NB4 (cell line): ENCODE measurements at places on chromosomes 7 and 10.

DNA sequence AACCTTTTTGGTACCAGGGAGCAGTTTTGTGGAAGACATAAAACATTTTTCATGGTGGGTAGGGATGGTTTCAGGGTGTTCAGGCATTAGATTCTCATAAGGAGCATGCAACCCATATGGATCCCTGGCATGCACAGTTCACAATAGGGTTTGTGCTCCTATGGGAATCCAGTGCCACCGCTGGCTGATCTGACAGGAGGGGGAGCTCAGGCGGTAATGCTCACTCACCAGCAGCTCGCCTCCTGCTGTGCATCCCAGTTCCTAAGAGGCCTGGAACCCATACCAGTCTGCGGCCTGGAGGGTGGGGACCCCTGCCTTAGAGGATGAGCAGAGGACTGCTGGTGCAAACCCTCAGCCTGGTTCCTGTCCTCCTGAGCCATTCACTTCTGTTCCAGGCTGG is 561.7 kb downstream of the SDK1 start:
- no peak for DNase-seq

DNA sequence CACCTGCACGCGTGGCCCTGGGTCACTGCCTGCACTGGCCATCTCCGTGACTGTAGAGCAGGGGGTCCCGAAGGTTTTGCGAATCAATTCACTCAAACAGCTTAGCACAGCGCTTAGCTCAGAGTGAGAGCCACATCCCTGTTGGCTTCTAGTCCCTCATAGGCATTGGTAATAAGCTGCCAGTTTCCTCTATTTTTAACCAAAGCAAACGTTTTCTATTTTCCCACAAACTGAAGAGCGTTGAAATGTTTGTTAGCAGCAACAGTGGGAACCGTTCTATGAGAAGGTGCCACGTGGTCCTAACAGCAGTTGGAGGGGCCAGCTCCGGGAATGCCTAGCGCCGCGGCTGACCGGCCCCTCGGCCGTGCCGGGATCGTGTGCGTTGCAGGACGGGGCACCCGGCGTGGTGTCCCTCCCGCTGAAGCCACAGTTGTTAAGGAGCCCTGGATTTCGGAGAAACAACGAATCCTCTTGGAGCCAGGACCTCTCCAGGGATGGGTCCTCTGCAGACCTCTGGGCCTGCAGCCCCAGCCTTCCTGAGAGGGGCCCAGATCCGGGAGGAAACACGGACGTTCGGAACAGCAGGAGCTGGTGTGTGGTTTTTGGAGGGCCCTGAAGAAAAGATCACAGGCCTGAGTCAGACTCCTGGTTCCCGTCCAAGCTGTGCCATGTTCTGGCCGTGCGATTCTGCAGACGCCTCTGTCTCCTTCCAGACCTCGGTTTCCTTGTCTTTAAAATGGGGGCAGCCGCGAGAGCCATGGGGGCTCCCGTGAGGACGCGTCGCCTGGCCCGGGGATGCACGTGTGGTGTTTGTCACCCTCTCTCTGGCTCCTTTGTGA is 40.3 kb downstream of the FAM20C start:
- no peak for DNase-seq

DNA sequence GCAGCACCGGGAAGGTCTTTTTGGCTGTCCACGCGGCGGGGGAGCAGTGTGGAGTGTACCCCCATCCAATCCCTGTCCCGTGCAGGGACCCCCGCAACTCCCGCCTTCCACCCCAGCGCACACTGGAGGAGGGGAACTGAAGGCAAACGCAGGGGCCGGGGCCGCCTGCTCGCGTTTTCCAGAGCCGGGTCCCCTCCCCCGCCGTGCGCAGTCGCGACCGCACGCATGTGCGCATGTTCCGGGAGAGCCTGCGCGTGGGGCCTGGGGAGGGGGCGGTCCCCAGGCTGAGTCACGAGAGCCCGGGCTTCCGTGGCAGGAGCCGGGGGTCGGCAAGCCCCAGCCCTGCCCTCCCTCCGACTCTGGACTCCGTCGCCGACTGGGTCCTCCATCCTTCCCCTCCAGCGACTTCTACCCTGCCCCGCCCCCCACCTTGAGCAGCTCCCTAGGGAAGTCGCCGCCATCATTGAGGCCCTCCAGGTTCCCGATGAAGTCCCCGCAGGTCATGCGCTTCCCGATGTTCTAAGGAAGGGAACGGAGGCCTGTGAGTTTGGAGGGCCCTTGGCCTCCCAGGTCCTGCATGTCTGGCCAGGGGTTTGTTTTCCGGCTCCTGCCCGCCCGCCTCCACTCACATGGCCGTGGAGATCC is 8.0 kb downstream of the PSD start:
- no peak for DNase-seq

GRCh38 chr10:27392606-27393005 is 111.5 kb upstream of the RAB18 start:
- no peak for DNase-seq

GRCh38 chr10:113552014-113552413 is 839 bp upstream of the HABP2 start:
- DNase-seq, result no peak
